ENCODE measurements at places on chromosomes 4 and X. TPM values are rescaled to one million over a fixed set of nuclear protein-coding genes. Genes with fewer than 3 reads are reported as not detected.

DNA sequence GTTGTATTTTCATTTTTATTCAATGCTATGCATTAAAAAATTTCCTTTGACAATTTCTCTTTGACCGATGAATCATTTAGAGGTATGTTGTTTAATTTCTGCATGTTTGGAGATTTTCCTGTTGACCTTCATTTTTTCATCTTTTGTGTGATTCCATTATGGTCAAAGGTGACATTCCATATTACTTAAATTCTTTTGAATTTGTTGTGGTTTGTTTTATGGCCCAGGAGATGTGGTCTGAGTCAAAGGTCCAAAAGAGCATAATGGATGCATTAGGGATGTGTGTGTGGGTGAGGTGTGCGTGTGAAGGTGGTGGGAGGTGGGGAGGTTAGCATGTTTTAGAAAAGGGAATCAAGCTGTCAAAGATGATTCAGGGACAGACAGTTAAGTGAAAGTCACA, 76.0 kb upstream of the GIMD1 start:
- no peak for DNase-seq

DNA sequence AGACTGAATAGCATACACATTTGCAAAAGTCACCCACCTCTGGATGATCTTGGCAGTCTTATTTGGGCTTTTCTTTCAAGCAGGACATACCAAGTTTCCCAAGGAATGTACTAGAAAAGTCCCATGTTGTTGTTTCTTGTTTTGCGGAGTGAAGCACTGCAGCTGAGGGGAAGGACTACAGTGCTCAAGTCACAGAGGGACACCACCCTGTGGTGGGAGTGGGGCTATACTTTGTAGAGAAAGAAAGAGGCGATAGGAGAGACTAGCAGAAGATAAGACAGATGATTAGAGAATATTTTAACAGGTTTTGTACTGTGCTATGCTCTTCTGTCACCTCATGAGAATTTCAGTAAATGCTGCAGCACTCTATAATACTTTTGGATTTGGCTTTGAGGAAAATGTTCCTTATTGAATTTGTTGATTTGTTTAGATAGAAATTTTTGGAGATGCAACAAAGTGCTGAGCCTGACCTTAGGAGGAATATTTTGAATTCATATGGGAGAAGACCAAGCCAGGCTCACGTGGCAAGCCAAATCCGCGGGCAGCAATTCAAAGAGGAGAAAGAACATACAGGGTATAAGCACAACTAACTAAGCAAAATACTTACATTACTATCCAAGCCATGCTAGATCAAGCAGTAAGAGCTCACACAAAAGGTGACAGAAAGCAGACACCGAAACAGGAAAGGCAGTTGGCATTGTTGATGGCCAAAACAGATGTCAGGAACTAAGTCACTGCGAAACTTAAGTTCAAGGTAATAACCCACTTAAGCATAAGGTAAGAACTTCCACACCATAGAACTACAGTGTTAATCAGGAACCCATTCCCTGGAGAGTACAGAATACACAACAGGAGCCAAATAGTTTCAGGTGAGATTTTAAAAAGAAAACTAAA, 280.3 kb upstream of the INTU start:
- no peak for DNase-seq

- DNase-seq: peak; percentile 59
These were observed 31.2 kb downstream of the PJA1 start for GRCh38 chrX:69133921-69134542.

DNA sequence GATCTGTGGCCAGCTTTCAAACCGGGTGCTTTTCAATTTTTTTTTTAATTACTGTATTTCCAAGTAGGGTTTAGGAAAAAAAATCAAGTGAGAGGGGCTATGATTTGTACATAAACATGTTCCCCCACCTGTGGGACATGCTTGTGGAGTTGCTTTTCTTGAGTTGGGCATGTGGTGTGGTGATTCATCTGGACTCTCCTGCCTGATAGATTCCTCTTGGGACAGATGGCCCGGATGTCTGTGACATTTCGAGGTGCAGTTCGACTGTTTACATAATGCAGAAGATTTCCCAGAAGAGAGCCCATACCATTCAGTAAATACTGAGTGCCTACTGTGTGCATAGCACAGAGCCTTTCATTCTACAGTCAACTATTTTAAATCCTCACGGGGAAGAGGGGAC, 49.9 kb downstream of the DOCK11 start:
- DNase-seq: no peak

DNA sequence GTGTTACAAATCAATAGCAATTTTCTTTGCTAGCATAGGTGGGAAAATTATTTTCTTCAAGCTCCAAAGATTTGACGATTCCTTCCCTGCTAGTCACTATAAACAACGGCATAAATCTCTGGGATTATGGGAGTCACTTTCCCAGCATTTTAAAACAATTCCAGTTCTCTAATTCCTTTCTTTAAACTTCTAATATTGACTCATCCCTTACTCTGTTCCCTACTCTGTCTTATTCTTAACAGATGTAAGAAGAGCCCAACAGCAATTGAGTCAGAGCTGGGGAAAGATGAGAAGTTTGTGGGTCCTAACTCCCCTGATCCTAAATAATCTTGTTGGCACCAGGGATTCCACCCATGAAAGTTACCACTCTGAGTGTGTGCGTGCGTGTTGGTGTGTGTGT, 47.4 kb upstream of the IL21 start:
- no peak for DNase-seq

DNA sequence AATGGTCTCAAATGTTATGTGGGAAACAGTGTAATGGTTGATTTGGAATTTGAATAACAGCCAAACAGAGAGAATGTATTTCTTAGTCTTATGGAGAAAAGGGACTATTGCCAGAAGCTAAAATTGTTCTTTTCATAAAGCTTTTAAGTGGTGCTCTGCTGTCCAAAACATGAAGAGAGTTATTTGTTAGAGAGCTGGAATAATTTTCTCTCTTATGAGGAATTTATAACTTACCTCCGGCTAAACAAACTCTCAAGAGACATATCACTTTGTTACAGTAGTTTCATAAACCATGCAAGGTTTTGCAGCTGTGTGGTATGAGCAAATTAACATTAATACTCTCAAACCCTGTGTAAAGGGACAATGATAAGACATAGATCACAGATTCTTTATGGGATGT, 28.6 kb downstream of the SULT1B1 start:
- DNase-seq: no peak

- DNase-seq: peak; percentile 66
These were observed 34.1 kb downstream of the PLS3 start for GRCh38 chrX:115595049-115595448.

GRCh38 chr4:82620126-82620735, 58.4 kb upstream of the TMEM150C start:
- no peak for DNase-seq

GRCh38 chrX:152819732-152820131, 10.8 kb downstream of the CETN2 start:
- DNase-seq: no peak

GRCh38 chrX:114015966-114016365, 567.9 kb upstream of the HTR2C start:
- DNase-seq: no peak

The QRFPR gene
- total RNA-seq: not detected

The TMLHE gene
- 11.5 TPM for total RNA-seq

The SPIN3 gene
- total RNA-seq: 5.8 TPM
